T-helper 2 cell treated with Interferon-gamma antibody and Interleukin-4, amounts not matched to agents 5 μg/mL and 100 μg/mL, for 36 hours (primary cell): ENCODE measurements at places on chromosomes 1 and 21.

DNA sequence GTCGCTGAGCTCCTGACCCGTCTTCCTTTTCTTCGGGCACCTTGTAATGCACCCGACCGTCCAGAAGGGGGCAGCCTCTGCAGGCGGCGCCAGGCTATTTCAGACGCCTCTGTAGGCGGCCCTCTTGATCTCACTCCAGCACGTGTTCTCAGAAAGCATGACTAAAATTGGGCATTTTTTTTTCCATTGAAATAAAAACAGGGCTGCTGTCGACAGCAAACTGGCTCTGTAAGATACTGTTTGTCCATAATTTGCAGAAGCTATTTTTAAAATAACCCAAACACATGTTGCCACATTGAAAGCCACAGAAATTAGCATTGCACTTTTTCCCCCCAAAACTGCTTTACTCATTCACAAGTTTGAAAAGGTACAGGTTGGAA, 78.0 kb downstream of the STUM start:
- peak; percentile 82 for DNase-seq

DNA sequence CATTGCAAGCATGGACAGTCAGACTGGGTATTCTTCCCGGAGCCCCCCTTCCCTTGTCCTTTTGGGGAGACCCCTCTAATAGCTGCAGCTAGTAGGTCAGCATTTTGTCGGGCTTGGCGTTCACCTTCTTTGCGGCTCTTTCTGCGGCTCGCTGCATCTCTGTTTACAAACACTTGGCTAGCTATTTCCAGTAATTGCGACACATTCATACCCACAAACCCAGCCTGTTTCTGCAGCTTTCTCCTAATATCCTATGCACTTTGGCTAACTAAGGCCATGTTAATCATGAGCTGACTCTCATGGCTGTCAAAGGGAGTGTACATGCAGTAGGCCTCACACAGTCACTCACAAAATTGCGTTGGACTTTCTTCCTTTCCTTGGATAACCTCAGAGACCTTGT, 716.4 kb downstream of the AMY1C start:
- DNase-seq, result no peak

GRCh38 chr1:247357781-247358211, 26.1 kb upstream of the ZNF496 start:
- DNase-seq, result peak; percentile 14

DNA sequence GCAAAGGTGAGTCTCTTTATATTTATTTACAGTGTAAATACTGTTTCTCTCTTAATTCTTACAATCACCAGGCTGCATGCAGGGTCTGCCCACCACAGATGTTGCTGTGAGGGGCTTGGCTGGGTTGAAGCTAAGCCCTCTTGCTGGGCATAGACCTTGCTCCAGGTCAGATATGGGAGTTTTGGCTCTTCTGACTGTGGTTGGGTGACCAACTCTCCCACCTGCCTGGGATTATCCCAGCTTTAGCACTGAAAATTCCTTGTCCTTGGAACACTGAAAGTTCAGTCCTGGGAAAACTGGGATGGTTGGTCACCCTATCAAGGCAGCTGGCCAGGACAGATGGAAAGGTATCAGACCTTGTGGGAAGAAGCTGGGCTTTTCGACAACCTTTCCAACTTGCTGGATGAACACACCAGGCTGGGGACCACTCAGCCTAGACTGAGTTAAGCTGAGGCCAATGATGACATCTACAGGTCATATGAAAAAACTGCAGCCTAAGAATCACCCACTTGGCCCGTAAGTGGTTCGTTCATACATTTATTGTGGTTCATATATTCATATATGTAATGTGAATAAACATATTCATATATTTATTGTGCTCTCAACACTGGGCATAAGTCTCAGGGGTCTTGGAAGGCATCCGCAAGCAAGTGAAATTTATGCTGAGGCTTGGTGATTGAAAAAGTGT, 26.6 kb upstream of the HPDL start:
- peak; percentile 20 for DNase-seq

DNA sequence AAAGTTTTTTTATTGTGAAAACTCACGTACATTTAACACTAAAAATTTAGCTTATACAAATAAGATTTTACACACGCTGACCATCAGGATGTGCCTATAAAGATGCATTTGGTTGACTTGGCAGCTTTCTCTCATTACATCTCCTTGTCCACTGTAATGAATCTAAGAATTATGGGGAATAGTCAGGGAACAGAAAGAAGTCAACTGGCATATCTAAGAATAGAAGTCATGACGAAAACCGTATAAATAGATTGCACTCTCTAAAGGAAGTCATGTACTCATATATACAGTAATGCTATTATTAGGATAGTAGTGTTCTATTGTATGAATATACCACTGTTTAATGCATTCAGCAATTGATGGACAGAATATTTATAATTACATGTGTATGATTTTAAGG, 575.8 kb upstream of the B3GALT2 start:
- DNase-seq, result no peak

GRCh38 chr1:219427989-219428388, 184.9 kb downstream of the ZC3H11B start:
- no peak for DNase-seq

DNA sequence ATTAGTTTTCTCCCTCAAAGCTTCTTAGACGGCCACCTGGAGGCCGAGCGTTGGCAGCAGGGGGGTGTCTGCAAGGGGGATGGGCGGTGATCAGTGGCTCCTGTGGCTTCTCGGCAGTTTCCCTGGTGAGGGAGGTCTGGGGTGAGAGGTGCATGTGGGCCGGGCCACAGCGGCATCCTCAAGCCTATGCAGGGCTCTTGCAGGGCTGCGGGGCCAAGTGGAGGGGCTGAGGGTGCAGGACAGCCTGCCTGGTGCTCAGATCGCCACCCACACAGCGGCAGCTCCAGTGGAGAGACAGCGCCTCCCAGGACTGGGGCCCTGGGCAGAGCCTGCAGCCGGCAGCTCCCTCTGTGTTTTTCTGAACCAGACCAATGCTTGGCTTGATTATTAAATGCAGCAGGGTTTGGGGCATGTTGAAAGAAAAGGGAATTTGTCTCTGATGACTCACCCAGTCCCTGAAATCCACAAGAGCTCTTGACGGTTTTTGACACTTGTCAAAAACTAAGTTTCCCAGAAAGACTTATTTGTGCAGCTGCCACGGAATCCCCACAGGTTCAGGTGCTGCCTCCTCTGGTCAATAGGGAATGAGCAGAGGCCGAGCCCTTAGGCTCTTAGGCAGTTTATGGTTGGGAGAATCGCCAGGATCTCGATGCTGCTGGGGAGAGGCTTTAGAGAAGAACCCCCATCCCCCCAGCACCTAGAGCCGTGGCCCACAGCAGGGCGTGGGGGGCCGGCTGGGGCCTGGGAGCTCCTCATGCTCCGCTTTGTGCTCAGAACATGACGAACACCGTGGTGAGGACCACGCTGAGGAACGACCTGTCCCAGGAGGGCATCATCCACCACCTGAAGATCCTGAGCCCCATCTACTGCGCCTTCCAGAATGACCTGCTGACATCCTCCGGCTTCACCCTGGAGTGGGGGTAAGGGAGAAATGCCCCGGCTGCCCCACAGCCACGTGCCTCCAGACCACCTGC, 54.7 kb downstream of the UMODL1 start:
- no peak for DNase-seq

- no peak for DNase-seq
Measured at GRCh38 chr21:42460391-42461184, 35.4 kb downstream of the RSPH1 start.

- no peak for DNase-seq
Measured at GRCh38 chr21:29264721-29265120, 34.0 kb upstream of the BACH1 start.

DNA sequence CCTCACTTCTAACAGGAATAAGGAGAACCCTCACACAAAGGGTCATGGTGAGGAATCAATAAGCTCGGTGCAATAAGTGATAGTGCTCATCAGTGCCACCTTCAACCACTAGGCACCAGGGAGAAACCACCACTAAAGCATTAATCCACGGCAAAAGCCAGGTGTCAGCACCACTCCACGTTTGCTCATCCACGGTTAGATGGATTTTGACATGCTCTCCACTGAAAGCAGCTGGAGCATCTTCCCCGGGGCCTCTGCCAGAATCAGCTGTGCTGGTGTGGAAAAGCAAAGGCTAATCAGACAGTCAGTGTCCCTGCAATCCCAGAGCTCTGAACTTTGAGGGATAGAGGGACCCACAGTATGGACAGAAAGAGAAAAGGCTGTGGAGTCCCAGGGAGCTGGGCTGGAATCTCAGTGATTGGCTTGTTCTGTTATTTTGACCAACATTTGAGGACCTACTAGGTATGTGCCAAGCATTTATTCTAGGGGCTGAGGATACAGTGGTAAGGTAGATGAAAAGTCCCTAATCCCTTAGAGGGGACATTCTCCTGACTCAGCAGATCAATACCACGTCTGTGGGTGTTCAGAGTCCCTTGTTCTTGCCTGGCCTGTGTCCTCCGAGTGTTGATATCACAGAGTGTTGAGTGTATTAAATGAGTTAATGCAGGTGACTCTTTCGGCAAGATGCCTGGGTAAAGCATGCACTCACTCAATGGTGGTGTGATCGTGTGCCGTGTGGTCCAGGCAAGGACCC, 41.3 kb downstream of the FHAD1 start:
- DNase-seq, result no peak

DNA sequence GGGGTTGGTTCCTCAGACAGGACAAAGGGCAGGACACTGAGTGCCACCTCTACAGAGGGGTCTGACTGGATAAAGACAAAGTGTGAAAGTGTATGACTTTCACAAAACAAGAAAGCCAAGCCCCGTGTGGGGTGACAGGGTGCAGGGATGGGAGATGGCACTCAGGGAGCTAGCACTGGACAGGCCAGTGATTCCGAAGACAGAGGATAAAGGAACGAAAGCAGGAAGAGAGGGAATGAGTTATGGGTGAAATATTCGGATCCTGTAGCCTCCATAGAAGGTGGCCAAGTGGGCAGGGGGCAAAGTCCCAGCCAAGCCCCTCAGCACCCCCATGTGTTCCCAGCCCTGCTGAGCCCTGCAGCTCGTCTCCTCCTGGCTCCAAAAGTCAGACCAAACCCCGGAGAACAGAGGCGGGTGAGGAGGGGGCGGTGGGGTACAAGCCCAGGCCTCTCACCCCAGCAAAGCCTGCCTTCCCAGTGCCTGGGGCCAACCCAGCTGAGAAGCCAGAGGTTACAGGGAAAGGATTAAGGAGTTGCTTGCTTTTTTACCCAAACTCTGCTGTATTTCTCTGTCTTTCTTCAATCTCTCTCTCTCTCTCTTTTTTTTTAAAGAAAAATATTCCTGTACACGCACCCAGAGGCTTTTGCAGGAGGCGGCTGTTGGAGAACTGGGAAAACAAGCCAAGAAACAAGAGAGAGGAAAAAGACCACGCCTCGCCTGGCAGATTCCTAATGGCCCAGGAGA, 14.0 kb upstream of the WASF2 start:
- DNase-seq, result no peak
